ENCODE measurements at places on chromosomes 5 and 9.
A peak's percentile ranks its signal among the peaks of the same experiment; 100 is the strongest.

DNA sequence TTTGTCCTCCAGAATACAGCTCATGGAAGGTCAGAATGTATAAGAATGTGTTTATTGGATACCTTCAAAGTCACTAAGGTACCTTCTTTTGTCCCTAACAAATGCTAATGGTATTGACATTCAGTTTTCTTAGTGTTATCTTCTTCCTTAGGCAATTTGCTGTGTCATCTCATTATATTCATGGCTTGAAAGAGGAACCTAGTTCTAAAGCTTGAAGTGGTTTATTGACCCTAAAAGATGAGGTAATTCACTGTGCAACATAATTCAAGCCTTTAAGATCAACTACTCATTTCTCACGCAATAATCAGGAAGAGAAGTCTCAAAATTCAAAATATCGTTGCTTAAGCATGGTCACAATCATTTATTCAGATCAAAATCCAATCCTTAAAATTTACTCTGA lies 342.7 kb upstream of the RIOK2 start:
- no peak for DNase-seq

- DNase-seq: no peak
Measured at GRCh38 chr9:82572146-82572545, 490.8 kb downstream of the RASEF start.

- DNase-seq: no peak
Measured at GRCh38 chr5:33276628-33276950, 164.2 kb upstream of the TARS1 start.

GRCh38 chr9:13358128-13358527 lies 78.6 kb upstream of the MPDZ start:
- no peak for DNase-seq

- DNase-seq: no peak
Measured at GRCh38 chr9:76810377-76810957, 46.2 kb downstream of the PCA3 start.

DNA sequence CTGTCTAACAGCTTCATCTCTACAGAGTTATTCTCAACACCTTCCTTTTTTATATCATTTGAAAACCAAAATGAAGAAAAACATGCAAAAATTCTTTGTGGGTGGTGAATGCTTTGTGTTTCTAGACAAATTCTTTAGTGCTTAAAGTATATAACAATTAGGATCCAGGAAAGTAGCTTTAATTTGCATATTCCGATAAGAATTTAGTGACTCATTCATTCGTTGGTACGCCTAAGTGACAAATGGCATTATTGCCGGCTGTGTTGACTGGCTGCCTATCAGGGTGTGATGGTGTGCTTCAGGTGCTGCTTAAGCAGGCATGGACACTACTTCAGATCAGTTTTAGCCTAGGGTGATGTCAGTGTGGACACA lies 35.2 kb downstream of the LMNB1 start:
- DNase-seq: no peak

GRCh38 chr5:33712664-33713063 lies 179.1 kb downstream of the ADAMTS12 start:
- no peak for DNase-seq

DNA sequence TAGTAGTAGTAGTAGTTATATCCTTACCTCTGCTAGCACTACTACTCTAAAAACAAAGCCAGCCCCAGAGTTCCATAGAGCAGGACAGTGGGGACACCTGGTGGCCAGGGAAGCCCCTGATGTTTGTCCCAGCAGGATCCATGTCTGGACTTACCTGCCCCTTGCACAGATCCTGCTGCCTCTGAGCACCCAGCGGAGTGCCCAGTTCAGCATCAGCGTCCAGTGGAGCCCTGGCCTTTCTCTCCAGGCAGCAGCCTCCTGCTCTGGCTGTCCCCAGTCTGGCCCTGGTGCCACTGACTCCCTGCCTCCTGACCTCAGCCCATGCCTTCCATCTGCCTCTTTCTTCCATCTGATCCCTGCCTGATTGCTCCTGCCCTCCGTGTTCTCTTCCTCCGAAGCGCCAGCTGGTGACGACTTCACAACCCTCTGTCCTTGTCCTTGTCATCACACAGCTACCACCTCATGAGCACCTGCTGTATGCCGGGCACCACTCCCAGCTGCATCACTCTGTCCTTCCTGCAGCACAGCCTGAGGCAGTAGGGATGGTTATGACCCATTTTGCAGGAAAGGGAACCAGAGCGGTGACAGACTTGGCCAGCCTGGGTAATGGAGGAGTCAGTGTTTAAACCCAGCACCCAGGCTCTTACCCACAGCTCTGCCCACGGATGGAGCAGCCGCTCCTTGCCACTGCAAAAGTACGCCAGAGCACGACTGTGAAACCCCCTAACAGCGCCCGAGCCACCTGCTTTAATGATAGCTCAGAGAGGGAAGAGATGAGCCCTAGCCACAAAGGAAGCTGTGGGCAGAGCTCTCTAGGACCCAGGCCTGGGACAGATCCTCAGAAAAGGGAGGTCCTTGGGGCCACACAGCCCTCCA lies 11.5 kb downstream of the SARDH start:
- DNase-seq: peak; percentile 63

- no peak for DNase-seq
Measured at GRCh38 chr9:13083963-13084528, 195.4 kb downstream of the MPDZ start.

GRCh38 chr5:139761501-139761900 lies 34.1 kb upstream of the PSD2 start:
- DNase-seq: no peak

DNA sequence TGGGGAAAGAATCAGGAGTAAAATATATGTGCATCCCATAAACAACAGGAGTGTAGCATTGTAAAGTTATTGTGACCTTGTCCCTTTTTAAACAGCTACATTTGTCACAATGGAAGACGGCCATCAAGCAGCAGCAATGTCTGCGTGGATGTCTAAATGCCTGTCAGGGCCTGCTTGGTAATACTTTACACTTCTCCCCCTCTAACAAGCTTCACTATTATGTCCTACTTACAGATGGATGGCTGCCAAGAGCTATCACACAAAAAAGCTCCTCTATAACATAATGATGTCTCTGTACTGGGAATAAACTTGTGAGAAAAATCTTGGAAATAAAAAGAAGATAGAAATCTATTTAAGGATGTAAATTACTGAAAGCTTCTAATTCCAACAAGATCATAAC lies 213.0 kb downstream of the FBXL17 start:
- no peak for DNase-seq

GRCh38 chr5:108280960-108281569 lies 100.8 kb downstream of the FBXL17 start:
- DNase-seq: no peak

DNA sequence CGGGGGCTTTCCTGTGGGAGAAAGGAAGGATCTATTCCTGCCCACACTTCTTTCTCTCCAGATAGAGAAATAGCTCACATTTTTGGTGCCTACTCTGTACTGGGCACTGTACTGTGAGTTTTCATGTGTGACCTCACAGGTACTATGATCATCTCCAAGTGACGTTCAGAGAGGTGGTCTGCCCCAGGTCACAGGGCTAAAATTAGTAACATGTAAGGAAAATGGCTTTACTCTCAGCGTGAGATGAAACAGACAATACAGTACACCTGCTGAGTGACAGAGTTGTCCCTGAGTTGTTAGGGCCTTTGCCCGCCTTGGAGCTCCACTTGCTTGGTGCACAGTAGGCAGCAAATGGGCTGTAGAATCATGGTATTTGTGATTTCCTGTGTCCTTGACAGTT lies 306.1 kb upstream of the DMRT1 start:
- DNase-seq: no peak

DNA sequence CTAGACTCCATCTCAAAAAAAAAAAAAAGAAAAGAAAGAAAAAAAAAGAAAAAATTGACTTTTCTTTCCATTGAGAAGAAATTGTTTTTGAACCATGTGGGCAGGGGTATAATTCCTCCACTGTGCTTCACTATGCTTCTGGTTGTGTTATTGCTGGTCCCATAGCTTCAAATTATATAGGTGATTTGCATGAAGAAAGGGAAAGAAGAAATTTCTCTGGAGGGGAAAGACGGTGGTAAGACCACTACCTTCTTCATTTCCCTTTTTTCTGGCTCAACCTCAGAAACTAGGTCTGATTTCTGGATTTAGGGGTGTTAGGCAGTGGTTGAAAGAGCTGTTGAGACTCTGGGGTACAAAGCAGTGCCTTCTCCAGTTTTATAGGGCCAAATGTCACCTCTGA lies 29.3 kb upstream of the HSPB3 start:
- DNase-seq: no peak

DNA sequence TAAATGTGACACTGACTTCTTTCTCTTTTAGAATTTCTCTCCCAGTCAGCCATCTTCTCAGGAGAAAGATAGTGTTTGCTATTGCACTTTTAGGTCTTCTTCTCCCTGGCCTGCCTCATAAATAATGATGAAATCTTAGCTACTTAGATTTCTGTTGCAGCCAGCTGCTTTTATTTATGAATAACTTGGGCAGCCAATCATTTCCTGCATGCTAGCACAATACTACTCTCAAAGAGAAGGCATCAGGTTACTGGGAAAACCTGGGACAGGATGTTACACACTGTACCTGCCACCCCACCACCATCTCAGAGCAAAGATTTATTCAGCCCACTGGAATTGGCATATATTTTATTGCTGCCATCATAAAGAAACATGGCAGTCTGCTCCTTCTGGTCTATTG lies 266.6 kb downstream of the PRELID2 start:
- no peak for DNase-seq

DNA sequence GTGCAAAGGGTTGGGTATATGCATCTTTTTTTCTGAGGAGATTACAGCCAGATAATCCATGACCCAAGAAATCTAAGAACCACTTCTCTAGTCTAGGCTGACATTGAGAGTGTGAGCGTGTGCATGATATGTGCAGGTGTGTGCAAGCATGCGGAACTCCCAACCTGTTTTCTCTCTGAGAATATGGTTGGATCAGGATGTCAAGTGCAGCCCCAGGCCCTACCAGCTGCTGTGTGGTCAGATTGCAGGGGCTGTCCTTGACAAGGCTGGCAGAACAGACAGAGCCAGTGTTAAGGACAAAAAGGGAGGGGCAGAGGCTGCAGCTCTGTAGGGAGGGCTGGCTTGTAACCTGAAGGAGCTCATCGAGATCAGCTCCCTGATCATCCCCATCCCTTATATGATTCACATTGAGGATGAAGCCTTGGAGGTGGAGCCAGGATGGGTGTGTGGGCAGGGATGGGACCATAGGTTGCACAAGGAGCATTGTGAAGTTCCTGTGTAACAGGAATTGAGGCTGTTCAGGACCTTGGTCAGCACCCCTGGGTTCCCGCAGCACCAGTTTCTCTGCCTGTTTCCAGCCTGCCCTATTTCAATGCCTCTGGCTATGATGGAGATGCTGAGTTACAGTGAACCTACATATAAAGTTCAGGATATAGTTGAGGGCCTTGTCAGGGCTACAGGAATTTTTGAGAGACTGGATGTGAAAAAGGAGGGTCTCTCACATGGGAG lies 52.6 kb upstream of the ARAP3 start:
- DNase-seq: no peak

GRCh38 chr5:74616236-74617146 lies 24.0 kb downstream of the ENC1 start:
- no peak for DNase-seq

DNA sequence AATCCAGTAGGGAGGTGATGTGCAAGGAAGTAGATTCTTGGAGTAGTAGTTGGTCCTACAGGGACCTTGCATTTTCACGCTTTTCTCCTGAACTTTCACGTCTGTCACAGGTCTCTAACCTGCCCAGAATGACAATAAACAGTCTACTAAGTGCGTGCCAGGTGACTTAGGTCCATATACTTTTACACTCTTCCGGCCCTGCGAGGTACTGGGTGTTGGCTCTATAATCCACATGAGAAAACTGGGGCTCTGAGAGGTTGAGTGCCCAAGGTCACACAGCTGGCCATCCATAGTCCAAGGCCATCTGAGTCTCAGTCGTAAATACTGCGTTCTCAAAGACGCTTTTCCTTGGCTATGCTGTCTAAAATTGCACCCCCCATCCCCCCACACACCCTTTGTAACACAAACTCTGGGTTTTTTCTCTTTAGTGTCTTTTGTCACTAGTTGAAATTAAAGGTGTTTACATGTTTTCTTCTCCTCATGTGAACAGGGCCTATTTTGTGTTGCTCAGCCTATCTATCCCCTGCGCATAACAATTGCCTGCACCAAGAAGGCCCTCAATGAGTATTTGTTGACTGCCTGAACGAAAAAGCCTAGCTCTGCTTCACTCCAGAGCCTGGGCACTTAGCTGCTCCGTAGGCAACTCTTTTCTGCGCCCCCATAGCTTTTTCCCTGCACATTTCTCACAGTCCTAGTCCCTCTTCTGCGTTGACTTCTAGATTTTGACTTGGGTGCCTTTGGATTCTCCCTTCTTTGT lies 943 bp downstream of the SFXN1 start:
- DNase-seq: no peak

GRCh38 chr5:137887831-137888230 lies 1.4 kb upstream of the PKD2L2 start:
- DNase-seq: no peak

DNA sequence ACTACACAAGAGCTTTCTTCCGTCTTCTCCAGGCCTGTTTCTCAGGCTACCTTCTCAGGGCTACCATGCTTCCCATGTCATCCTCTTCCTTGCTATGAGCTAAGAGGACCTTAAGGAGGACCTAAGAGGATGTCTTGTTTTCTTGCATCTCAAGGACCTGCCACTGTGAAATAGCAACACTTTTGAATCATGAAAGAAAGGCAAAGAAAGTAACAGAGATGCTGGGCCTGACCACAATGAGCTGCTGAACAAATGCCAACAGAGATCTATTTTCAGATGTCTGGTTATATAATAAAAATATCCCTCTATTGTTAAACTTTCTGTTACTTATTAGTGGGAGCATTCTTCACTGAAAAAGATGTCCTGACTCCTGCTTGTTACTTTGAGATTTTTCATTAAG lies 36.7 kb upstream of the ANXA1 start:
- no peak for DNase-seq

GRCh38 chr5:69103521-69103920 lies 9.7 kb downstream of the SLC30A5 start:
- no peak for DNase-seq

DNA sequence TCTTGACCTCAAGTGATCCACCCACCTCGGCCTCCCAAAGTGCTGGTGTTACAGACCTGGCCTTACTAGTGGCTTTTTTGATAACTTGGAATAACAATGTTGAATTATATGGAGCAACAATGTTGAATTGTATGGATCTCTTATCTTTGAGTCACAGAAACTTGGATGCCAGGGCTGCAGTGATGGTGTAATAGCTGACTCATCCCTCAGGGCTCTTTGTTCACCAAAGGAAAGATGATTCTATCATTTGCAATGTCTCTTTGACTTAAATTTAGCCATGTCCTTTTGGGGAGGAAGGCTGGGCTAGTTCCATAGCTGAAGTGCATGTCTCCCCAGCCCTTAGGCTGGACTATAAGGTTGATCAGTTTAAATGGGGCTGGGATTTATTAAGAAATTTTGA lies 172.3 kb downstream of the PDZD2 start:
- no peak for DNase-seq
